Fibroblast of skin of right biceps (primary cell): ENCODE measurements at places on chromosomes 3 and 15.

DNA sequence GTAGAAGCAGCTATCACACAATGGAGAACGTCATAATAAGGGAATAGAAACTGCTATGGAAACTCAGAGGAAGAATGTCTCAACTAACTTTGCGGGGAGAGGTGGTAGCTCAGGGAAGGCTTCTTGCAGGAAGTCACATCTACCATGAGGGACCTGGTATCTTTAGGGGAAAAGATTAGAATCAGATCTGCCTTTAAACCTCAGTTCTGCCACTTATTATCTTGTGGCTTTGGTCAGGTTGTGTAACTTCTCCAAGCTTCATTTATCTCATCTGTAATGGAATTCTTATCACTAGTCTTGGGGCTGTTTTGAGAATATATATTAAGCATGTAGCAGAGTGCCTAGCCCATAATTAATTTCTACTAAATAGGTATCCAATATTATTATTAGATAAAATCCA, 46.4 kb upstream of the PRICKLE2 start:
- no peak for DNase-seq

GRCh38 chr15:77810130-77810571, 177.4 kb upstream of the LINGO1 start:
- peak; percentile 14 for DNase-seq

DNA sequence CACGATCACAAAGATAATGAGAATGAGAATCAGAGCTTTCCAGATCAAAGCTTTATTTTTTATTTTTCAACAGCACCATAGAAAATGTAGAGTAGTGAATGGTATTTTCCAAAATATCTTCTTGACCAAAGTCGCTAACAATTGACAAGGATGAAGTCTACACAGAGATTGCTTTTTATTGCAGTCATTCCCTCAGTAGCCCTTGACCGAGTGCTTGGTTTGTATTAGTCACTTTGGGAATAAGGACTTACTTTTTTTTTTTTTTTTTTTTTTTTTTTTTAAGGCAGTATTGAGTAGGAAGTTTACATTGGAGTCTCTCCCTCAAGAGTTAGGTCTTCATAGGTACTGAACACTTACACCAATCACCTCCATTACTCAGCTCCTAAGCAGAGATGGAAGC, 39.8 kb downstream of the THRB start:
- no peak for DNase-seq

- peak; percentile 88 for DNase-seq
These were observed at the start of gene ISL2 for GRCh38 chr15:76336254-76337058. Gene ISL2, plus strand, starts transcription at chr15:76336773. Its CDS starts 111 bp downstream, at chr15:76336884.

- DNase-seq, result no peak
These were observed 27.4 kb downstream of the PRTG start for GRCh38 chr15:55715355-55716076.

GRCh38 chr3:37249717-37250116, 75.3 kb upstream of the LRRFIP2 start:
- no peak for DNase-seq

DNA sequence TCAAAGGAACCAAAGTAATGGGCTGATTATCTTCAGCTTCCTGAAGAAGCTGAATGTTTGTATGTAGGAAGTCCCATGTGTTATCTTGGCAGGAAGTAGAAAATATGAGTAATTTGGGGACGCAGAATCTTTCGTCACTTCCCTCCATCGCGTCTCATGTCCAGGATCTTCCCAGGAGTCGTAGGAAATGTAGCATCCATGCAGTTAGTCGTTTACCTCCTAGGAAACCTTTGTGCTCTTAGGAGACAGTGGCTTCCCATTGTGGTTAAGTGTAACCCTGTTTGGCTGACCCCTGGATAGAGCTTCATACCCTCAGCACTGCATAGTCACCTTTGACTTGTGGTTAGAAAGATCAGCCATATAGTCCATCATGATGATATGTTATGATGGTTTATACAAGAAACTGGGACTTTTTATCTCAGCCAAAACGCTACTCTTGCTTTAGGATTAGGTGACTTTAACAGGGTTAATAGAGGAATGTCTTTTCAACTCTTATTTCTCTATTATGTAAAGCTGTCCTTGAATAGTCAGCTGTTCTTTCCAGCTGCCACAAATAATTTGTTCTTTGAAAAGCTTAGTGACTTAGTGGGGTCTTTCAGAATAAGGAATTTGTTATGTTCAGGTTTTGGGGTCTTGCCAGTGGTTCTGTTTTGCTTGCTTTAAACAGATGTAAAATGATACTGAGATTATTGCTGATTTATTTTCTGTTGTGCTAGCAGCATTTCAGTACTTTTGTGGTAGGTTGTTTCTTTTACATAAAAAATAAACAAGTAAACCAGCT, 92.2 kb downstream of the KLHL25 start:
- peak; percentile 48 for DNase-seq

DNA sequence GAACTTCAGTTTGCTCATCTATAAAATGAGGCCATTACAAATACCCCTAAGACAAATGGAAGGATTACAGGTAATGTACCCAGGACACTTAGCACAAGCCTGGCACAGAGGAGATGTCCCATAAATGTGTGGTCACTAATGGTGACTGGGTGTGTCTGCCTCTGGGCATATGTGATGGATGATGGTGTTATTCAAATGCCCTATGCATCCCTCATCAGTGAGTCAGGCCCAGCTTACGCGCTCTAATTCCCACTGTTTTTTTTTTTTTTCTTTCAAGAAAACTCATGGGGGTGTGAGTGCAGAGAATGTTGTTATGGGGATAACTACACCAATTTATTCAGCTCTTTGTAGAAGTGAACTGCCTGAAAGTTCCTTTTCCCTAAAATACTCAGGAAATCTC, 23.6 kb upstream of the KIF23 start:
- DNase-seq, result peak; percentile 69

DNA sequence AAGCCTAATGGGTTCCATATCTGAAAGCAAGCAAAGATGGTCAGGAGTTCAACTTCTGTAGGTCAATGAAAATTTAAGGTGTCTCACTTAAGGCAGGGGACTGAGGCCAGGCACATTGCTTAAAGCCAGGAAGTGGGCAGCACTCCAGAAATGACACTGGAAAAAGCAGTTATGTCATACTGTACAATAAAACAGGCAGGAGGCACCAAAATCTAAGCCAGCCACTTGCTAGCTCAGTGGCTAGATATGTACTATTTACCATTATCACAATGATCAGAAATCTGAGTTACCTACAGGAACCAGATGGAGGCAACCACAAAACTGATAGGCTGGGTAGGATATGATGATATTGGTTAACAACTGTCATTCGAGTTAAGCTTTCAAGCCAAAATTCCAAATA, 57.3 kb downstream of the FRMD5 start:
- peak; percentile 10 for DNase-seq

GRCh38 chr3:135081856-135082434, 286.9 kb downstream of the EPHB1 start:
- DNase-seq, result no peak

DNA sequence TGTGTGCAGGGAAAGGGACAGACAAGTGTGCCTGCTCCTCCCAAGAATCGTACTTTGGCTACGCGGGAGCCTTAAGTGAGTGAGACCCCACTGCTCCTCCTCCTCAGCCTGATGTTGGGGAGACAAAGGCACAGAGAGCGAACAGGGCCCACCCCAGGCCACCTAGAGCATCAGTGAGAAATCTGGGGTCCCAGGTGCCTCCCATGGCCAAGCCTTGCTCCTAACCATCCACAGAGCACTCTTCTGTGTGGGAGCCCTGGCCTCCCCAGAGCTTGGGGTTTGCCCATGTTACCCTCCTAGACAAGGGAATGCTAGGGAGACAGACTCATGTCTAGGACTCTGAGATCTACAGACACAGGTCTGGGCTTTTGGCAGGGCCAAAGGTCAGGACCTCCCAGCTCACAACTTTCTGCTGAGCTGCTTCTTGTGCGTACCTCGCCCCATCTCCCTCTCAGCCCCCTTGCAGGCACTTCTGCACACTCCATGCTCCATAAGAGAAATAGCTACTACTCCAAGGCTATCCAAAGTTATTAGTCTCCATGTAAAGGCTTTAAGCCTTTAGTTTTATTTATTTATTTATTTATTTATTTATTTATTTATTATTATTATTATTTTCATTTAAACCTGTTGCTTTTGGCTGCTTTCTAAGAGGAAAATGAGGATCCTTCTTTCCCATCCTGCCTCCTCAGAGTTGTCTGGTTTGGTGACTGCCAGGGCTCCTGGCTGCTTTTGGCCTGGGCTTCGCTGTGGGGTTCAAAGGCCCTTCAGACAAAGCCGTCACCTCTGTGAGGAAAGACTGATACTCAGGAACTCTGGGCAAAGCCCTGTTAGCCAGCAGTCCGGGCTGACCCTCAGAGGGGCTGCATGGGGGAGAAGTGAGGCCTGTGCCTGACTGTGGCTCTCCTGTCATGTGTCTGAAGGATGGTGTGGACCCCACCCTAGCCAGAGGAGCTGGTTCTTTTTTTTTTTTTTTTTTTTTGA, 32.8 kb upstream of the TOPBP1 start:
- DNase-seq, result no peak

GRCh38 chr3:64551697-64552096, 136.1 kb downstream of the ADAMTS9 start:
- DNase-seq, result no peak

DNA sequence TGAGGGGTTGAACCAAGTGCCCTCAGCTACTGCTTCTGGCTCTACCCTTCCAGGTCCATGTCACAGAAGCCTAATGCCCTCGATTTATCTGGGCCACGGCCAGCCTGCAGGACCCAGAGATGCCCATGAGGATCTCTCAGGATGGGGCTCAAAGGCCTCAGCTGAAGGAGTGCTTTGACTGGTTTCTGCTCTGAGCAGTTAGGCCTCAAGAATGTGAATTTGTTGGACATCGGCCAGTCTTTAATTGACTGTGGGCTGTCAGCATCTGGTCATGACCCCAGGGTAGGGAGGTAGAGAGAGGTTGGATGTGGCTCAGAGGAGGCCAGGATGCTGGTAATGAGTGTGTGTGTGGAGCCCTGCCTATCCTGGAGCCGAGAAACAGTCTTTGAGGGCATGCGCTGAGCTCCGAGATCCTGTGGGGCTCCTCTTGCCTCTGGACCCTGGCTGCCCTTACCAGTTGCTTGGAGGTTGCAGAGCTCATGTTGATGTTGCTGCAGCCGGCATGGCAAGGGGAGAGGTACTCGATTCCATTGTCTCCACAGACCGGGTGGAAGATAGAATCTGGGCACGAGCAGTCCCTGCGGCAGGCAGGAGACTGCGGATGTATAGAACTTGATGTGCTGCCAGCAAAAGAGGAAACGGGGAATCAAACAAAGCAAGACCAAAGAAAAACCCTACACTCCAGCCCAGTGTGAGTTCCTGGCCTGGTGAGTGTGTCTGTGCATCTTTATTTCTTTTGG, 49.1 kb upstream of the RAB6B start:
- peak; percentile 96 for DNase-seq

GRCh38 chr15:44801364-44801763, 65.0 kb downstream of the TRIM69 start:
- no peak for DNase-seq

GRCh38 chr15:47725906-47726305, 8.6 kb downstream of the SEMA6D start:
- DNase-seq, result no peak

DNA sequence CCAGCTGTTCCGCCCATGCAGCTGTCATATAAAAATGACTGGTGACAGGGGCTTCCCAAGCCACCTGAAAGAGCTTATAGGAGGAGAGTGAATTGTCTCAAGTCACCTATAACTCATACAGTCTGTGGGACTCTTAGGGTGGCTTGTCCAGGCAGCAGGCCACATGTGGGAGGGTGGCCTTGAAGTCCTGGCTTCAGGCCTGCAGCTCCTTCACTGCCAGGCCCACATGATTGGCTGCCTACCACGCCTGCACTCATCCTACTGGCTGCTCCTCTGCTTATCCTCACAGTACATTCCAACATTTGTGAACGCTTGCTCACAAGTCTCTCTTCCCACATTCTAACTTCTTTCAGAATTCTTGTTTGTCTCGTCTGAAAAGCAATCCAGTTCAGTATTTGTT, 41.1 kb upstream of the TIPARP start:
- peak; percentile 81 for DNase-seq

- DNase-seq, result no peak
These were observed 131.3 kb downstream of the TMEM108 start for GRCh38 chr3:133169331-133170068.

DNA sequence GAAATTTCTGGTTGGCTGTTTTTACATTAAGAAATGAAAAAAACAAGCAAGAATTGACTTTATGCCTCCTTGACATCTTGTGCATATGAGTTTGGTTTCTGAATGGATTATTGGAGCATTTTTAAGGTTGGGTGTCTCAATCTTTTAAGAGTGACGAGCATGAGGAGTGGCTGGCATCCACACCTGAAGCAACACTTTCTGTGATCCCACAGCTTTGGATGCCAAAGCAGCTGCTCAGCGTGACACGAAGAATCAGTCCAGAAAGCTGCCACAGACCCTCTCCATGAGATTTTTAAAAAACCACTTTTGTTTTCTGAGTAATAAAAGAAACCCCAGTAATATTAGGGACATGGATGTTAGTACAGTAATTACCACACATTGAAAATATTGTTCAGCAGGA, 154.5 kb downstream of the KLF13 start:
- no peak for DNase-seq

DNA sequence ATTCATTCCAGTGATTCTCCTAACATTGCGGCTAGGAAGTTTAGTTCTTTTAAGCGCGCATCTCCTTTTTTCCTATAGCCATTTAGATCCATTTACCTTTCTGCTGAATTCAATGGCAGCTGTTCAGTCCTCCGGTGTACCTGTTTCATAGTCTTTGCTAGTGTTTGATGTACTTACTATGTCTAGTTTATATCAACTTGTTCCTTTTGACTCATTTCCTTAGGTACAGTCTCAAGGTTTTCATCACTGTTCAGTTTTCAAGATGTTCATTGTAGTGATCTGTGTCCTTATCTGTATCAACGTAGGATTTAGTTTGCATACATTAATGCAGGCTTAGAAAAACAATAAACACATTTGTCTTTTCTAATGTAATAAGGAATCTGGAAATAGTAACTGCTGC, 59.0 kb upstream of the MBNL1 start:
- no peak for DNase-seq

GRCh38 chr3:73484656-73485248, 140.0 kb downstream of the PDZRN3 start:
- DNase-seq, result peak; percentile 52

DNA sequence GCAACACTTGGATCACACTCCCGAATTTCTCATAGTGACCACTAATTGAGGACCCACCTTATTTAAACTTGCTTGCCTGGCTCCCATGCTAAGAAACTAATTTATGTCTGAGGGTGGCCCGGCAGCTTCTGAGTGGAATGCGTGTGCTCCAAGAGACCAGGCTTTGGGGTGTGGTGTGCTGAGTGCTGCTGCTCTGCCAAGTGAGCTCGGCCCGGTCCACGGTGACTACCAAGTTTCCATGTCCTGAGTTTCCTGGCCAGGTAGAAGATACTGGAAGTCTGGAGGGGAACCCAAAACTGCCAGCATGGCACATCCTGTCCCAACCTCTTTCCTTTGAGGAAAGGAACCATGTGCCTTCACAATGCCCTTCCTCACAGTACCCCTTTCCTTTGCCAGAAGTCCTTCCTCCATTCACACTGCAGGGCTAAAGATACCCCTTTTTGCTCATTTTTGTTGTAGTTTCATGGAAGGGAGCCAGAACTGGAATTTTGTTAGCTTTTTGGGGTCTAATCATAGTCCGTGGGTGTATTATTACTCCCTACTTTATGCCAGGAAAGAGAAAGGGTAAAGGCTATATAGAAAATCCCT, 59.1 kb upstream of the ACAD9 start:
- no peak for DNase-seq

- no peak for DNase-seq
These were observed 12.4 kb downstream of the NKTR start for GRCh38 chr3:42612928-42613327.
